AG08396 (cell line): ENCODE measurements at places on chromosomes 5 and 9.

DNA sequence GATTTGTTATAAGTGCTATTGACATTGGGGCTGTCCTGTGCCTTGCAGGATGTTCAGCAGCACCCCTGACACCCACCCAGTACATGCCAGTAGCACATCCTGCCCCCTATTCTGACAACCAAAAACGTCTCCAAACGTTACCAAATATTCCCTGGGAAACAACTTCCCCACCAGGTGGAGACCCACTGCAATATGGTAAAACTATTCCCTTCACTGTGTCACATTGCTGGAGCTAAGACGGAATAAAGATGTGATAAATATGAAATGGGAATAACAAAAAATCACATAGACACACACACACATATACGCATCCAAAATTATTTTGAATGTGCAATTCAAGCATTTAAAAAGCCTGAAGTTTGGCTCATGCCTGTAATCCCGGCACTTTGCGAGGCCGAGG is 874.3 kb upstream of the DMAC1 start:
- no peak for DNase-seq

DNA sequence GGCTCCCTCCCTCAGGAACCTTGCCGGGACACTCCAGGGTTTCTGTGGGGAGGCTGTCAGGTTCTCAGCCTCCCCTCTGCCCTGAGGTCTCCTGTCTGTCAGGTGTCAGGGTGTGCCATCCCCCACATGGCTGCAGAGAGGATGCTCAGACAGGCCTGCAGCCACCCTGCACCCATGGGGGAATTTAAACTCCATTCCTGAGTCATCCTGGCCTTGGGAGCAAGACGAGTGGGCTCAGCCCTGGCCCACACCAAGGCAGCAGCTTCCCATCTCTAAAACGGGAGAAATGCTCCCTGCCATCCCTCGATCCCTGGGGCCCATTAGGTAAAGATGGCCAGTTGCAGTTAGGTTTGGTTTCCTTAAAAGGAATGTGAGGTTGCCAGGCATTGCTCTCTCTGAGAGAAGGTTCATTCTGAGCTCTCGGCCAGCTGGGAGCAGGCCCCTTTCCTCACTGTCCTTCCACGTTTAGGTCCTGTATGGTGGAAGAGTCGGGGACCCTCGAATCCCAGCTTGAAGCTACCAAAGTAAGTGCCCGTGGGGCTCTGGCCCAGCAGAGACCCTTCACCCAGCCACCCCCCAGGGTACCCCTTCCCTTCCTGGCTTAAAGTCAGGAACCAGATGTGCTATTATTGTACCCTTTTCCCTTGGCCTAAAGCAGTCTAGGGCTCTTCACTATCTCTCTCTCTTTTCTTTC is 26.6 kb downstream of the DYNC2I2 start:
- DNase-seq: no peak

GRCh38 chr9:135209852-135210251 is 122.4 kb downstream of the OLFM1 start:
- DNase-seq: no peak

GRCh38 chr5:62593331-62593730 is 14.7 kb downstream of the LRRC70 start:
- no peak for DNase-seq
